Choroid plexus epithelial cell (primary cell): ENCODE measurements at places on chromosomes 7 and 10.

GRCh38 chr10:93098816-93099215 is 25.1 kb downstream of the CYP26A1 start:
- DNase-seq = no peak

DNA sequence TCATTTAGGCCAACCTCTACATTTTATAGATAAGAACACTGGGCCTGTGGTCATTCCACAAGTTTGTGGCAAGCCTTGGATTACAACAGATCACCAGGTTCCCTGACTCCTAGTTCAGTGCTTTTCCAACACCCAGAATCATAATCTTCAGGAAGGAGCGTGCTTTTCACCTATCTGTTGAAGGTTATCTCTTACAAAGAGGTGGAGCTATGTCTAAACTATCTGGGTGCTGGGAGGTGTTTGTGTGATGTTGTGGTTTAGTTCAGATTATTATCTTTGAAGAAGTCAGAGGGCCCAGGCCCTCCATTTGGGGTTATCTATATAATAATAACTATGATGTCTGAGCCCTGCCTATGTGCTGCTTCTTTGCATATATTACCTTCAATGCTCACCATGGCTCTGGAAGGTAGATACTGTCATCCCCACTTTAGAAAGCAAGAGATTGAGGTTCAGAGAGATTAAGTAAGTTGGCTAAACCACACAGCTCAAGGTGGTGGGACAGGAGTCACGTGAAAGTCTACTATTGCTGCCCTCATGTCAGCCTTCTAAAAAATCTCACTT is 24.0 kb downstream of the IL2RA start:
- DNase-seq = no peak

- no peak for DNase-seq
Measured at GRCh38 chr10:77801474-77802161, 124.9 kb downstream of the DLG5 start.

- DNase-seq = no peak
Measured at GRCh38 chr7:101185258-101185839, 5.3 kb upstream of the NAT16 start.
